Forelimb muscle (tissue), 1 donor: ENCODE measurements at places on chromosomes 5 and 9.

DNA sequence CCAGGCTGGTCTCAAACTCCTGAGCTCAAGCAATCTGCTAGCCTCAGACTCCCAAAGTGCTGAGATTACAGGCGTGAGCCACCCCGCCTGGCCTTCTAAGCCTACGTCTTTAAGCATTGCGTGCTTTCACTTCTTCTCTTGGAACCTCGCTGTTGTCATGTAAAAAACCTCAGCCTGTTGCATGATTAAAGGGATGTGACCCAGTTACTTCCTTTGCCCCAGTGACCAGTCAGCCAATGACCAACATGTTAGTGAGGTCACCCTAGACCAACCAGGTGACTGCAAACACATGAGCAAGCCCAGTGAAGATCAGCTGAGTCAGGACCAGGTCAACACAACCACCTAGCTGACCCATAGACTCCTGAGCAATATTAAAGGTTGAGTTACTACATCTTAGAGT, 10.5 kb downstream of the KIF4B start:
- no peak for DNase-seq

- DNase-seq = no peak
These were observed 1.0 kb upstream of the PANK3 start for GRCh38 chr5:168580227-168580508.

DNA sequence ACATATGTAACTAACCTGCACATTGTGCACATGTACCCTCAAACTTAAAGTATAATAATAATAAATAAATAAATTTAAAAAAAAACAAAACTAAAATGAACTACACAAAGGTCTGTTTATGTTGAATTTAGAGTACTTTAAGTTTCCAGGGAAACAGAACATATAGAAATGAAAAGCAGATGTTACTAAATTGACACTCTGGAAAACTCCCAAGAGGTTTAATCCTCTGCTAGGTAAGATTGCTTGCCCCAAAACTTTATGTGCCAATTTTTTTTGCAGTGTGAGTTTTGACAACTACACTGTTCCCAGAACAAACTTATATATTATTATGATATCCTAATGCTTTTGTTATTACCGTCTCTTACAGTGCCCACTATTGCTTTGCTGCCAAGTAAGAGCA, 134.3 kb upstream of the MRPS30 start:
- DNase-seq = no peak

- no peak for DNase-seq
These were observed 101.8 kb downstream of the BOD1 start for GRCh38 chr5:173514661-173515060.

GRCh38 chr5:10195301-10195700, 54.4 kb downstream of the ATPSCKMT start:
- no peak for DNase-seq

GRCh38 chr9:114051281-114051680, 26.8 kb downstream of the AMBP start:
- no peak for DNase-seq

DNA sequence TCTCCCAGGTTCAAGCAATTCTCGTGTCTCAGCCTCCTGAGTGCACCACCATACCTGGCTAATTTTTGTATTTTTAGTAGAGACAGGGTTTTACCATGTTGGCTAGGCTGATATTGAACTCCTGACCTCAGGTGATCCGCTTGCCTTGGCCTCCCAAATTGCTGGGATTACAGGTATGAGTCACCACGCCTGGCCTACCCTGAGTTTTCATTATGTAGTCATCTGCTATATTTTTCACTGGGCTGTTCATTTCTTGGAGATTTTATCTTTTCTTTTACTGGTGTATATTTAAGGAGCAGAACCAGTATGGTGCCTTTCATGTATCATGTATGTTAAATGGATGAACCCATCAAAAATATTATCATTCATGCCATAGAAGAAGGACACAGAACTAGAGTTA, 377.0 kb upstream of the ACTBL2 start:
- DNase-seq = no peak

DNA sequence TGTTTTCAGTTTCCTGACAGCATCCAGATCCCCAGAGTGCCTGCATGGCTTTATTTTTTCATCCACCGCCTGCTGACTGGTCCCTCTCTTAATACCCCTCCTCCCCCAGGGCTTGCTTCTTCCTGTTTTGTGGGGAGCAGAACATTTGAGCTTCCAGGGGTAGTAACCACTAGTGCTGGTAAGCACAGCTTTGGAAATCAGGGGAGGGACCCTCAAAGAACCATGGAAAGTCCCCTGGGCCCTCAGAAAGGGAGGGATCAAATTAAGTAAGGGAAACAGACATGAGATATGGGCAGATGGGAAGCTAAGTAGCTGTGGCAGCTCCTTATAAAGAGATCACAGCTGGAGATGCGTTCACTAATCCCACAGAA, 26.8 kb downstream of the GRIA1 start:
- DNase-seq = no peak

- no peak for DNase-seq
These were observed 11.8 kb downstream of the BRD3 start for GRCh38 chr9:134055981-134056461.

GRCh38 chr5:79990205-79990597, 861 bp downstream of the MTX3 start:
- DNase-seq = no peak

- DNase-seq = no peak
These were observed 164.4 kb downstream of the TLR4 start for GRCh38 chr9:117868594-117868993.
